ENCODE measurements at places on chromosomes 7 and 10.

- no peak for DNase-seq
These were observed 285.1 kb downstream of the LRMDA start for GRCh38 chr10:75716506-75716905.

- DNase-seq = no peak
These were observed 49.3 kb downstream of the JAKMIP3 start for GRCh38 chr10:132114953-132115520.

- DNase-seq = no peak
These were observed 186.2 kb upstream of the PDE1C start for GRCh38 chr7:32256376-32256775.

GRCh38 chr7:48426331-48426965 lies 255.2 kb downstream of the ABCA13 start:
- no peak for DNase-seq

DNA sequence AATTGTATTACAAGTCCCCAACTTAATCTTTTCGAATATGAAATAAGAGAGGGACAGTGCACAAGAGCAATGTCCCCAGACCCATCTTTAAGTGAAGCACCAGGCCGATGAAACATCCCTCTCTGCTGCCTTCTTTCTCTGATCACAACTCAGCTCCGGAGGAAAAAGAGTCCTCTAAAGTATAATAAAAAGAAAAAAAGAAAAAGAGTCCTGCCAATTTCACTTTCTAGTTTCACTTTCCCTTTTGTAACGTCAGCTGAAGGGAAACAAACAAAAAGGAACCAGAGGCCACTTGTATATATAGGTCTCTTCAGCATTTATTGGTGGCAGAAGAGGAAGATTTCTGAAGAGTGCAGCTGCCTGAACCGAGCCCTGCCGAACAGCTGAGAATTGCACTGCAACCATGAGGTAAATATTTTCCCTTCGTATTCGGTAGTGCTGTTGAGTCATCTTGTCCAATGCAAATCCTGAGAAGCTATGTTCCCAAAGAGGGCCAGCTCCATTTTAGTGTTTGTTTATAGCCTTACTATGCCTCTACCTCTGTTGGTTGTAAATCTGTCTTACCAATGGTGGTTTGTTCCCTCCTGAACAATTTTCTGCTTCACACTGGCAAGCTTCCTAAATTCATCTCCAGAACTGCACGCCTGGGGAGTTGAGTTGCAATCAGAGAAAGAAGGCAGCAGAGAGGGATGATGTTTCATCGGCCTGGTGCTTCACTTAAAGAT lies at the start of gene IFIT2:
TSS of gene IFIT2 (plus strand) at position 326 of the 725 bp plus-strand sequence. CDS start at position 404, 78 bp downstream.
- DNase-seq = peak; percentile 19

DNA sequence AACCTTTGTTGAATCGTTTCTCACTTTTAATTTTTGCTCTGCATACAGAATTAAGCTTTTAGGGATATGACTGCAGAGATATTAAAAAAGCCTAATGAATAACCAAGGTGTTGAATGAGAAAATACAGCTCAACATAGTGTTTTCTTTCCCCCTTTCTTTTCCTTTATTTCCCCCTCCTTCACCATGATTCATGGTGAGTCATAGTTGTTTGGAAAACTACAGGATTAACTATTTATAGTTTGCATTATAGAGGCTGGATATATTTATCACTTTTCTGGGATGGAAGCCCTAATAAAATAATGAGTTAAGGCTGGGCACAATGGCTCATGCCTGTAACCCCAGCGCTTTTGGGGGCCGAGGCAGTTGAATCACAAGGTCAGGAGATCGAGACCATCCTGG lies 115.0 kb downstream of the DNAJB9 start:
- no peak for DNase-seq

- DNase-seq = no peak
These were observed 1.1 kb downstream of the A1CF start for GRCh38 chr10:50884302-50884701.

DNA sequence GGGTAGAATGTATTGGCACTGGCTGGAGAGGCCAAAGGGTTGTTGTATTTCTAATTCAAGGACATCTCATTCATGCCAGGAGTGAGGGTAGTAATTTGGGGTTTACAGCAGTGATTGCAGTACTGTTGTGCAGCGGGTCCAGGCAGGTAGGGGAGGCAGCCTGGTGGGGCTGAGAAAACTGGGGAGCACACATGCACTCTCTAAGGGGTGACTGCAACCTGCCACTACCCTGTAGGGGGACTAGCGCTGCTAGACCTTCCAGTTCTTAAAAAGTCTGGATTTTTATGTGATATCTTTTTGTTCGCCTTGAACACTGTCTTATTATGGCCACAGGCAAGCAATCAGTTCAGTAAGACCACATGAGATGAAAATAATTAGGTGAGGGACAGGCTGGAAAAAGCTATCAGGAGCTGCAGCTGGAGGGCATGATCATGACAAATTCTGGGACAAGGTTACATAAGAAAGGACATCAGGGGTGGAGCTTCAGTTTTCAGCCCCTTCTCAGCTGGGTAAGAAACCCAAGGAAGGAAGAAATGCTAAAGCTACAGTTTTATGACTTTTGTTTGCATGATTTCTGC lies 149.0 kb downstream of the ARHGAP21 start:
- DNase-seq = no peak

GRCh38 chr10:27349987-27350386 lies 109.4 kb upstream of the ACBD5 start:
- no peak for DNase-seq

DNA sequence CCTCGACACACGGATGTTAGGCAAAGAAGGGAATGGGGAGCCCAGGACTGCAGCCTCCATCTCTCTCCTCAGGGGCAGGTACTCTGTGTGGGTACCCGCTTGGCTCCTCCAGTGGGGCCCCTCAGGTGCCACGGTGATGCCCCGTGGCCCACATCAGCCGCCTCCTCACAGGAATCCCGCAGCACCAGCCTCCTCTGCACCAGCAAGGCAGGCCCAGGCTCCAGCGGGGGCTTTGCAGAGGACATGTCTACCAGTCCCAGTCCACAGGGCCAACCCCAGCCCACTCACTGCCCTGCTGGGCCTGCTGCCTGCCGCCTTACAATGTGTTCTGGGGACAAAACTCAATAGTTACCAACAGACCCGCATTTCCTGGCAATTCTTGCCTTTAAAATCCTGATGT lies 61.6 kb upstream of the ADGRA1 start:
- DNase-seq = no peak

DNA sequence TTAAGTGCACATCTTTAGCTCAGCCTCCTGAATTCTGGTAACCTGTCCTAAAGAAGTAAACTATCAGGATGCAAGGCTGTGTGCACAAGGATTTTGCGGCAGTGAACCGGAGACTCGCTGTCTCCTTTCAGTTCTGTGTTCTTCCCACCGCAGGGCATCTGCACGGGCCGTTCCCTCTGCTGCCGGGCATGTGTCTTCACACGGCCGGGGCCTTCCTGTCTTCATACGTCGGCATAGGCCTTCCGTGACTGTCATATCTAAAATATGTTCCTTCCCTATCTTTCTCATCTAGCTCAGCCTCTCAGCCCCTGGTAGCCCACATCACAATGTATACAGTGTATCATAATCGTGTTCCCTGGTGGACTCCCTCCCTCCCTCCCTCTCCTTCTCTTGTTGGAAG lies 16.4 kb downstream of the PALD1 start:
- DNase-seq = no peak

DNA sequence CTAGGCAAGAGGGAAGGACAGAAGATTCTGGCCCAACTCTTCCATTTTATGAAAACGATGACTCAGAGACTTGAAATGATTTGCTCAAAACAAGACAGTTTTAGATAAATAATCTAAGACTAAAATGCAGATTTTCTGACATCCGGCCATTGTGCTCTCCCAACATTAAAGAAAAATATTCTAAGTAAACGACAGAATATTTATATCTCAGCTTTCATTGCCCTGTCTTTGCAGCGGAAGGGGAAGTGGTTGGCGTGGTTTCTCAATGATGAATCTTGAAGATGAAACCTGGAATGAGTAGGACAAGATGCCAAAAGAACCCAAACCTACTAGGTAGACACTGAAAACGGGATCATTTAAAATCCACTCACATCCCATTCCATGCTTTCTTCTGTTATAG lies 28.9 kb upstream of the NPY start:
- DNase-seq = no peak

DNA sequence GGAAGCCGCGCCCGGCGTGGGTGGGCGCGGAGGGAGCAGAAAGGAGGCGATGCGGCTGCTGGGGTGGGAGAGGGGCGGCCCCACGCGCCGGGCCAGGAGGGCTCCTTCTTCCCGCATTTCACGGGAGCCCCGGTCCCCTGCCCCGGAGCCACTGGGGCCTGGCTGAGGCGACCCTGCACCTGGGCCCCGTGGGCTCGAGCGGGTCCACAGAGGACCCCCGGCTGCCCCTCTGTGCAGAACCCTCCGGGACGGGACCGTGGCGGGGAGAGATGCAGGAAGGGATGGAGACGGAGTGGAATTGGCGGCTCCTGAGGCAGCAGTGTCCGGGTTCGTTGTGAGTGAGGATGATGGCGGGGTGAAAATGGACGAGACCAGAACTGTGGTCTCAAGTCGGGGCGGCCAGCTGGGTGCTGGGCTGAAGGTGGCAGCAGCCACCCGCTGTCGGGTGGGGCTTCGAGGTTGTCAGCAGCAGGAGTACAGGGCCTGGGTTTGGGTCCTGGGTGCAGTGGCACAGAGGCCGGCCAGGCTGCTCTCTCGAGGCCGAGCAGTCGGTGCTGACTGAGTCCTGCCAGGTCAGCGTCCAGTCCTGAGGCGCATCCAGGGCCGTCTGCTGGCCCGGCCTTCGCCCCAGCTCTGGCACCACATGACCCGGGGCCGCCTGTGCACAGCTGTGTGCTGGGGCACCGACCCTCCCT lies 80.4 kb downstream of the VIPR2 start:
- no peak for DNase-seq

- DNase-seq = no peak
These were observed 186.2 kb downstream of the CXCL12 start for GRCh38 chr10:44198780-44199097.

GRCh38 chr10:101566333-101567164 lies 21.5 kb downstream of the POLL start:
- DNase-seq = no peak

- DNase-seq = no peak
These were observed 256.9 kb downstream of the INHBA start for GRCh38 chr7:41445946-41446345.

- DNase-seq = no peak
These were observed 66.5 kb downstream of the UNCX start for GRCh38 chr7:1298931-1299885.

DNA sequence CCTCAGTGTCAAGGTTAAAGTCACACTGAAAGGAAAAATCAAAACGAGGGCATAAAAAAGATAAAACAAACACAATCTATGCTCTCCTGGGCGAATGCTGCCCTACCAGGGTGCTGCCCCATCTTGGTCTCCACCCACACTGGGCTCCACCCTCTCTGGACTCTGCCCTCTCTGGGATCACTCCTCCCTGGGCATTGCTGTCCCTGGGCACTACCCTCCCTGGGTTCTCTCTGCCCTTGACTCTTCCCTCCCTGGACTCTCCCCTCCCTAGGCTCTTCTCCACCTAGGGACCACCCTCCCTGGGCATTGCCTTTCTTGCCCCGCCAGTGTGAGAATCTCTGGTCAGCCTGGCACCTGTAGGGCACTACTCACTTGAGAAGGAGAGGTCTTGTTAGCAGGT lies 8.6 kb downstream of the GDF2 start:
- no peak for DNase-seq

DNA sequence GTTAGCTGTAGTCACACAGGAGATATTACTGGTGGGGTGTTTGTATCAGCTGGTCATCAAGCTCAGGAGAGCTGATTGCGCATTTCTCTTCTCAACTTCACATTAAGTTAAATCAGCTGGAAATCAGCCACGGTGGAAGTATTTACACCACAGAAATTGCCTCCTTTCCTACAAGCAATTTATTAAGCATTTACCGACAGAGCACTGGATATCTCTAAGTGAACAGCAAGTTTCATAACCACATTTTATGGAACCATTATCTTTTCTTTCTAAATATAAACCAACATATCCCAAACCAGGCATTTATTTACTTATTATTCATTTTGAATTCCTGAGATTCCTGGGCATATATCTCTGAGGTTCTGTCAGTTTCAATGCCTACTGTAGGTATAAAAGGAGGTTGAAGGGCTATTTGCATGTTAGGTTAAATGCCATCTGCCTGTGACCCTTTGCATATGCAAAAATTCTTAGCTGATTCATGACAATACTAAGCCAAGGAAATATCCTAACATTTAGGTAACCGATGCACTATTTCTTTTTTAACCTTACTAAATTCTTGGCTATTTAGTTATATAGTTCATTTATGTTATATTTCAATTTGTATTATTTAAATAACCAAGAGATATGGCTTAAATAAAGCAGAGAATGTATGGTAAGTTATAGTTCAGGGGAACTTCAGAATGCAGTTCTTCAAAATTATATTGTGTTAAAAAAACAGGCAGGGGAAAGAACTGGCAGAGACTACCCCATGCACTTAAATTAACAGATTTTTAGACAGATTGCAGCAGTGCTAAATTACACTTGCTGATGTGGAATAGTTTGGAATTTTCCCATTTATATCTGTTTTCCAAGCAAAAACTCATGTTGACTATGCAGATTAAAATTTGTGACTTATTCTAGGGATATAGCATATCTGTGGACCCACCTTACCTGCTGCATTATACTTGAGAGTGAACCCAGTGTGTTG lies 56.8 kb downstream of the DYNC1I1 start:
- DNase-seq = no peak

GRCh38 chr7:78052112-78052511 lies 253.5 kb downstream of the PHTF2 start:
- no peak for DNase-seq

DNA sequence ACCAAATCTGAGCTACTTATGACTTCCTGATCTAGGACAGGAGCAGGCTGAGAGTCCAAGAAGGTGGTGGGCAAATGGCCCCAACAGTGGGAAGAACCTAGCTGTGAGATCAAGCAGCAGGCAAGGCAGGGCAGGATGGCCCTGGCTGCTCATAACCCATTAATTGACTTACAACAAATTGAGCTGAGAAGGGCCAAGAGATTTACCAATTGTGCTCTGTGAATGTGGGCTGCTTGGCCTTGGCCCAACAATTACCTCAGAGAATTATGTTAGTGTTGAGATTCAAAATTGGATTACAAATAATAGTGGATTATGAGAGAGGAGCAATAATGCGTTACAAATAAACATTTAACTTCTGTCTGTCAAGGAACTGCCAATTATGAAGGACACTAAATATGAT lies 956.5 kb downstream of the KCNMA1 start:
- no peak for DNase-seq

- no peak for DNase-seq
These were observed 279.7 kb downstream of the CCSER2 start for GRCh38 chr10:84608126-84608525.

- no peak for DNase-seq
These were observed 12.9 kb upstream of the HOXA2 start for GRCh38 chr7:27115221-27116026.
